ENCODE measurements at places on chromosomes 1 and 21.

- DNase-seq = no peak
These were observed 96.7 kb upstream of the GADD45A start for GRCh38 chr1:67588178-67588855.

DNA sequence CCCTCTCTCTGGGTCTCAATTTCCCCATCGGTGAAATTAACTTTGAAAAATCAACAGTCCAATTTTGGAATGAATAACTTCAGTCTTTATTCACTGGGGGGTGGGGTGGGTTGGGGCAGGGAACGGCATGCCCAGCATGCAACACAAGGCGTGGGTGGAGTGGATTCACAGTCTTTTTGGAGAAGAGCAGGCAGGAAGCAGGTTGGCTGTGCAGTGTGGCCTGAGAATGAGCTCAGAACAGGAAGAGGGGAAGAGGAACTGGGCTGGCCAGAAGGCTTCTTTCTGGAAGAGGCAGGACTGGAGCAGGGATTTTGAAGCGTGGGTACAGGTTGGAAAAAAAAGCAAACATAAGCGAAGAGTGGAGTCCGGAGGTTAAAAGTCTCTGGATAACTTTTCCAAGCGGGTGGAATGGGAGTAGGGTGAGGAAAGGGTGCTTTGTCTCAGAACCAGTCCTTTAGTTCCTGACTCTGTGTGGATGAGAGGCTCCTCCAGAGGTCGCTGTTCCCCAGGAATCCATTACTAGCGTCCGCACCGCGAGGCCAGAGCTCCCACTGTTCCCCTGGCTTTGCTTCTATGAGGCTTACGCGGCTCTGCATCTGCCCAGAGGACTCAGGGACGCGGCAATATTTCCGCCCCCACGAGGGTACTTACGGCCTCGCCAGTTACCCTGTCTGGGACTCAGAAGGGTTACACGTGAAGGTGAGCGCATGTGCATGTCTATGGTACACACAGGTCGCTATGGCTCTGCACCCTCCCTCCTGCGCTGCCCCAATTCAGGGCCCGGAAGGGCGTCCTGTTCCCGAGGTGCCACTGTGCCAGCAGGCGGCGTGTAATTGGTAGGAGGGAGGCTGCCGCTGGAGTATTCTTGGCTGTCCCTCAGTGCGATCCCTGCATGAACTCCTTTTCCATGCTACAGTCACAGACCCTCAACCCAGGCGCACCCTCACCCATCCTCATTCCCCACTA is 5.5 kb upstream of the FOXD2 start:
- DNase-seq = peak; percentile 62

DNA sequence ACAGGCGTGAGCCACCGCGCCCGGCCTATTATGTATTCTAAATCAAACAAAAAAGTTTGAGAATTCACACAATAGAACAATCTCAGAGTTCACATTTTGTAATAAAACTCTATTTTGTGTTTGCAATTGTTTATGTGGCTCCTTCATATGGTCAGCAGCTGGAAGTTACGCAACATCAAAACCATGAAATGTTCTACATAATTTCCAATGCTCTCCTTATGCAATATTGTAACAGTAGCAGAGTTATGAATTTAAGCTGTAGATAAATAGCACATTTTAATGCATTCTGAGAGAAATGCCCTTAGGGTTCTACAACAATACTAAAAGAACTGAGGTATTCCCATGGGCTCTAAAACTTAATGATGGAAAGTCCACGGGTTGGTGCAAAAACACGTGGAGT is 62.3 kb upstream of the COL11A1 start:
- DNase-seq = no peak

GRCh38 chr1:21058035-21058793 is 118.5 kb downstream of the EIF4G3 start:
- DNase-seq = no peak

DNA sequence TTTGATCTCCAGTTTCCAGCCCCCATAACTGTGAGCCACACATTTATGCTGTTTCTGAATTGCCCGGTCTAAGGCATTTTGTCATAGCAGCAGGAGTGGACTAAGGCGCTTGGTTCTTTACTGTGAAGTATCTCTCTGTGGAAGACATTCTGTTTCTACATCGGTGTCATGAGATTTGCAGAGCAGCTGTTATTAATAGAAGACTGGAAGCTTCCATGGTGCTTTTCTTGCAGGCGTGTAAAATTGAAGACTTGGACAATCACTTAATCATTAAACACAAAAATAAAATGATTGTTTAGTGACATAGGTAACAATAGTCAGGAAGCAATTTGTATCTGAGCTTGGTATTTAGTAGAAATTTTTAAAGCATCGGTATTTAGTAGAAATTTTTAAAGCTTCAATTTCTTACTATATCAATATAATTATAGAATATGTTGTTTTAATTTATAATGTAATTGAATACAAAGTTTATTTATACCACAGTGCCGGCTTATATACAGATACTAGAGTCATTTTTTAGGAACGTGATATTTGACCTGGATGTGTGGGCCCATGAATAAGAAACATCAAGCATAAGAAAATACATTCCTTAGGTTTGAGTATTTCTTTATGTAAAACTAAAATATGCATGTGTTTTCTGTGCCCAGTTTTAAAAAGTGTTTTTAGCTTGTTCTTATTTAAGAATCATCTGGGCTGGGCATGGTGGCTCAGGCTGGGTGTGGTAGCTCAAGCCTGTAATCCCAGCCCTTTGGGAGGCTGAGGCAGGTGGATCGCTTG is 60.6 kb upstream of the COL6A1 start:
- DNase-seq = no peak
